ENCODE measurements at places on chromosomes 3 and 15.

DNA sequence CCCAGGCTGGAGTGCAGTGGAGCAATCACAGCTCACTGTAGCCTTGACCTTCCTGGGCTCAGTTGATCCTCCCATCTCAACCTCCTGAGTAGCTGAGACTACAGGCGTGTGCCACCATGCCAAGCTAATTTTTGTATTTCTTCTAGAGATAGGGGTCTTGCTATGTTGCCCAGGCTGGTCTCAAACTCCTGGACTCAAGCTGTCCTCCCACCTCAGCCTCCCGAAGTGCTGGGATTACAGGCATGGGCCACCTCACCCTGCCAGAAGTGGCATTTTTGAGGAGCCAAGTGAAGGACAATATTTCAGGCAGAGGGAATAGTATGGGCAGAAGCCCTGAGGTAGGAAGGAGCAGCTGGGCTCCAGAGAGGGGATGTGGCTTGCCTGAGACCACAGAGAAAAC, 4.7 kb downstream of the ANKDD1A start:
- DNase-seq: no peak

- DNase-seq: no peak
Observed at GRCh38 chr15:93865586-93865985, 365.8 kb upstream of the MCTP2 start.

DNA sequence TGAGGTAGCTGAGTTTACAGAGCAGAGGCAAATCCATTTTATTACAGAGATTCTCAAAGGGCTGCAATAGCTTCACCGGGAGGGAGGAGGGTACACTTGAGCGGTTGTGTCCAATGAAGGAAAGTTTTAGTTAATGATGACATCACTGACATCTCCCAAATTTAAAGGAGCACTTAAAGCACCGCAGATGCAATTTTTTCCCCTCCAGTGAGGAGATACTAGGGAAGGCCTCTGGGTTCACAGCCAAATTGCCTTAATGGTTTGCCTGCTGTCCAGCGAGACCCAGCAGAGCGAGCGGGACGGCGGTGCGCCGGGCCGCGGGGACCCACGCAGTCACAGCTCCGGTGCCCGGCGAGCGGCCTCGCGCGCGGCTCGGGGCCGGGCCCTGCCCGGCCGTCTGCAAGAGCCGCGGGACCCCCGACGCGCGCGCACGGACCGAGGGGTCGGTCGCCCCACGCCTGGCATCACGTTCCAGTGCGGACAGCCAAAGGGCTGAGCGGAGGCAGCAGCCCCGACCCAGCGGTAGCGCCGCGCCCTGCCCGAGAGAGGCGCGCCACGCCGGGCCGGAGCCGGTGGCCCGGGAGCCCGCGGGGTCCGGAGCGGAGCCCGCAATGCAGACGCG, 160.5 kb upstream of the CHRNA7 start:
- DNase-seq: no peak

GRCh38 chr15:47461652-47462141, 255.6 kb upstream of the SEMA6D start:
- DNase-seq: no peak

Measured in GM06990 (cell line).